ENCODE measurements at places on chromosomes 16 and 17. TPM values are rescaled to one million over a fixed set of nuclear protein-coding genes. Genes with fewer than 3 reads are reported as not detected.

CCL8 gene
- not detected for total RNA-seq

SDK2 gene
- total RNA-seq, result 0.09 TPM

DNA sequence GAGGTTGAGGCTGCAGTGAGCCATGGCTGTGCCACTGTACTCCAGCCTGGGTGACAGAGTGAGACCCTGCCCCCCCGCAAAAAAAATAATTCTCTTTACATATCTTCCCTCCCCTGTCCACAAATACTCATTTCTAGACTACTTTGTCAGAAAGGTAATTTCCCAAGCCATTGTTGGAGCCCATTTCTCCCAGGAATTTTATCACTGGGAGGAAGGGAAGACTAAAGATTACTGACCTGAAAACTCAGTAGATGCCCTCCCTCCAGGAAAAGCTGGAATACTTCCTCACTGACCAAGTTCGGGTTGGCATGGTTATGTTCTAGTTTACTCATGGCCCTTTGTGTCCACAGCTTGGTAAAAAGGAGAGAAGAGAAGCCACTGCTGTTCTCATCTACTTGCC, 4.1 kb downstream of the CALCOCO2 start:
- peaks cover 18% of the 10 kb centered on the region for H3K4me1 ChIP-seq
- no peaks in the 10 kb centered on the region for H3K27me3 ChIP-seq
- no peak for DNase-seq
- no peaks in the 10 kb centered on the region for H3K36me3 ChIP-seq
- no peak overlapping the region for H3K4me3 ChIP-seq

- no peak overlapping the region for H3K27ac ChIP-seq
- H3K27me3 ChIP-seq, result no peaks in the 10 kb centered on the region
- no peak for DNase-seq
- no peaks in the 10 kb centered on the region for H3K36me3 ChIP-seq
- no peaks in the 10 kb centered on the region for H3K4me1 ChIP-seq
These were observed 139.5 kb upstream of the PMFBP1 start for GRCh38 chr16:72311426-72311825.

- H3K4me1 ChIP-seq, result peaks cover 18% of the 10 kb centered on the region
- H3K36me3 ChIP-seq, result peaks cover 2% of the 10 kb centered on the region
- no peak overlapping the region for H3K4me3 ChIP-seq
- H3K27ac ChIP-seq, result no peak overlapping the region
These were observed 2.4 kb downstream of the GOSR2 start for GRCh38 chr17:46925185-46925868.
